Lung (tissue), 17 donors: ENCODE measurements at places on chromosomes 3 and 15. TPM values are rescaled to one million over a fixed set of nuclear protein-coding genes. Genes with fewer than 3 reads are reported as not detected.
A peak's percentile ranks its signal among the peaks of the same experiment; 100 is the strongest.

The GOLGA8B gene
- 64.1 TPM for total RNA-seq

The PTX3 gene
- 4.1 TPM for total RNA-seq

The RPL29 gene
- 711 TPM for total RNA-seq

The GNAT1 gene
- total RNA-seq = not detected

The CRABP1 gene
- total RNA-seq = not detected

The CTXND1 gene
- total RNA-seq = 2.2 TPM

The LRRC3B gene
- total RNA-seq = not detected

The LTF gene
- total RNA-seq = 188 TPM

DNA sequence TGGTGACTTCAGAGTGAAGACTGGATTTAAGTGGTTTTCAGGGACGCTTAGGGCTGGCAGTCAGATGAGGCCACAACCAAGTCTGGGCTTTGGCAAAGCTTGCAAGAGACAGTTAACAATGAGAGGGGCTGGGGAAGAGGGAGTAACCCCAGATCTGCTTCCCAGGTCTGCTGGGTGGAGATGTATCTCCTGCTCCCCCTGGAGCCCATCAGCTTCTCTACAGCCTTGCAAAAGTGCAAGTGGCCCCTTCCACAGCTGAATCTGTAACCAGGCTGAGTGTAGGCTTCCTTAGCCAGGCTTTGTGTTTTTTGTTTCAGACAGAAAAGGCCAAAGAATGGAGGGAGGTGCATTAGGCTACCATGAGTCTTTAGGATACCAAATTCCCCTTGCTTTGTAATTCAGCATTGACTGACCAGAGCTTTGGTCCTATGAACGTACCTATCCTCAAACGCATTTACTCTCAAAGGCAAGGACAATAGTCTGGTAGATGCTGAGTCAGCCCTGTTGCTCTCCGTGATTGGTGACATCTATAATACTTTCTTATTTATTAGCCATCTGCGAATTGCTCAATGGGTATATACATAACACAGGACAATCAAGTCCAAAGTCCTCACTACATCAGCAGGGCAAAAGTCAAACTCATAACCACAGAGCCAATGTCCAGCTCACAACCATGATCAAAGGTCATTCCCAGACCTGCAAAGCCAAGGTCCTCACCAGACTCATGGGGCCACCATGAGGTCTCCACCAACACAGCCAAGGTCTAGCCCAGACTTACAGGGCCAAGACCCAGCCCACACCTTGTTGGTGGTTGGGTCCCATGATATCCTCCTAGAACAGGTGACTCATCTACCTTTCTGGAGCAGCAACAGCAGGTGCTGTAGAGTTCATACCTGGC lies 17.1 kb downstream of the CCDC13 start:
- DNase-seq = no peak

DNA sequence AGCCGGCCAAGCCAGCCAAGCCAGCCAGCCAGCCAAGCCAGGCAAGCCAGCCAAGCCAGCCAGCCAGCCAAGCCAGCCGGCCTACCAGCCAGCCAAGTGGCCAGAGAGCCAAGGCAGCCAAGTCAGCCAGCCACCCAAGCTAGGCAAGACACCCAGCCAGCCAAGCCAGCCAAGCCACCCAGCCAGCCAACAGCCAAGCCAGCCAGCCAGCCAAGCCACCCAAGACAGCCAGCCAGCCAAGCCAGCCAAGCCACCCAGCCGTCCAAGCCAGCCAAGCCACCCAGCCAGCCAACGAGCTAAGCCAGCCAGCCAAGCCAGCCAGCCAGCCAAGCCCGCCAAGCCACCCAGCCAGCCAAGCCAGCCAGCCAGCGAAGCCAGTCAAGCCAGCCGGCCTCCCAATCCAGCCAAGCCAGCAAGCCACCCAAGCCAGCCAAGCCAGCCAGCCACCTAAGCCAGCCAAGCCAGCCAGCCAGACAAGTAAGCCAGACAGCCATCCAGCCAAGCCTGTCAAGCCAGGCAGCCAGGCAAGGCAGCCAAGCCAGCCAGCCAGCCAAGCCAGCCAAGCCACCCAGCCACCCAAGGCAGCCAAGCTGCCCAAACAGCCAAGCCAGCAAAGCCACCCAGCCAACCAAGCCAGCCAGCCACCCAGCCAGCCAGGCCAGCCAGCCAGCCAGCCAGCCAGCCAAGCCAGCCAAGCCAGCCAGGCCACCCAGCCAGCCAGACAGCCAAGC lies 200.5 kb downstream of the GOLGA6L6 start:
- DNase-seq = peak; percentile 62

DNA sequence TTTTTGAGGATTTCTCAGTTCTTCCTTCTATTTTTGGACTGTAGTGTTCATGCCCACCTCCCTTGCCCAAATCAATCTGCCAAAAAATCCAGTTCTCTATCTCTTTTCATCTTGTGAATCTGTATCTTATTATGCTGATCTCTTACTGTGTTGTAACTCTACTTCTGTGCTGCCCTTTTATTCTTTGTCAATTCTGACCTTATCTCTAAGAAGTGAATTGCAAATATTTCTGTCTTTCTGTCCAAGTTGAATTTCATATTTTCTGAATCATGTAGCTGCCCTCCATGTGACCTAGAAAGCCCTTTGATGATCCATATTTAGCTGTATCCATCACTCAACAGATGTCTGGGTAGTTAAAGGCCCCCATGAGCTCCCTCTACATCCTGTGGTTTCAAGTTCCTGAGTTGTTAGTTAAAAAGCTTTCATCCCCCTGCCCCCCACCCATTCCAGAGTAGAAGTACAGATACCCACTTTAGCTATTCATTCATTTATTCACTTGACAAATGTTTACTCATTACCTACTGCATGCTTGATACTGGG lies 33.6 kb upstream of the ETV5 start:
- no peak for DNase-seq

DNA sequence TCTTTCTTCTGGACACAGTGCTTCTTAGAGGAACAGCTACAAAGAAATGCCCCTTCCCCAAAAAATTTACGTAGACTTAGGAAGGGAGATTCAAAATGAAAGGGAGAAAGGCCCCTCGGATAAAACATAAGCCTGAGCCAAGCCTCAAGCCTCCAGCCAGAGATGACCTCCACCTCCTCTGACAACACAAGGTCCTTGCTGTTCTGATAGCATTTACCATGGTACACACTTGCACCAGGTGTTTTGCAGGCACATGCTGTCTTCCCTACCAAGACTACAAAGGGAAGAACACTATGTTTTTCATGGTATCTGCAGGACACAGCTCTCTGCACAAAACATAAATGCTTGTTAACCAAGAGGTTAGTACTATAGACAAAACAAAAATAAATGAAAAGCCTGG lies 27.8 kb downstream of the RYK start:
- DNase-seq = no peak

GRCh38 chr3:50393061-50393460 lies 33.7 kb upstream of the TMEM115 start:
- DNase-seq = no peak

- DNase-seq = no peak
These were observed 16.4 kb downstream of the CA12 start for GRCh38 chr15:63365273-63365680.

- DNase-seq = no peak
These were observed 59.7 kb upstream of the ANKRD34C start for GRCh38 chr15:79222808-79223207.

- no peak for DNase-seq
These were observed 379.9 kb downstream of the GABRB3 start for GRCh38 chr15:26392956-26393355.

- no peak for DNase-seq
These were observed 63.0 kb downstream of the SLTM start for GRCh38 chr15:58870451-58870850.

- DNase-seq = no peak
These were observed 50.8 kb upstream of the SYN2 start for GRCh38 chr3:11953350-11953749.

DNA sequence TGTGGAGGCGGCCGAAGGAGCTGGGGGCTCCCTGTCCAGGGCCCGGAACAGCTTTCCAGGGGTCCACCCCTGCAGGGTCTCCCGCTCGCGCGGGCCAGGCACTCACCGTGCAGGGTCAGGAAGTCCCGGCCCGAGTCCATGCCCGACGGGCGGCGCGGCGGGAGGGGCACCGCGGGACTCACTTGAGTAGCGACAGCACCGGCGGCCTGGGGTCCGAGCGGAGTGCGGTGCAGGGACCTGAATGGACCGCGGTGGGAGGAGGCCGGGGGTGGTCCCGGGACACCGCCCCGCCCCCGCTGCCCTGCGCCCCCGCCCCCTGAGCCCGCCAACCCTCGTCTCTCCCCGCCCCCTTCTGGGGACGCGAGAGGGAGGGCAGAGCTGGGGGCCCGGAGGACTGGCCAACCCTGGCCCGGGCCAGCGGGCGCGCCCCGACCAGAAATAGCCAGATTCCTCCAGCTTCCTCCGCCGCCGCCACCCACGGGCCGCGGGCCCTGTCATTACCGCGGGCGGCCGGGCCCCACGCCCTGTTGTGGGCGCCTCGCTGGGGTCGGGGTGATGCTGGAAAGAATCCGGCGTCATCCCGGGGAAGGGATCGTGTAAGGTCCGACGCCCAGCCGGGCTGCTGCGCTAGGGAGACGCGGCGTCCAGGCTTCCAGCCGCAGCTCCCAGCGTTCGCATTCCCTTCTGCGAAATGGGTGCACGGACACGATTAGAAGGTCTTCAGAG lies at the start of gene PLCD1:
PLCD1 (minus strand) TSS at position 243 of the 726 bp plus-strand sequence; CDS start at position 140, 103 bp downstream.
- peak; percentile 93 for DNase-seq

DNA sequence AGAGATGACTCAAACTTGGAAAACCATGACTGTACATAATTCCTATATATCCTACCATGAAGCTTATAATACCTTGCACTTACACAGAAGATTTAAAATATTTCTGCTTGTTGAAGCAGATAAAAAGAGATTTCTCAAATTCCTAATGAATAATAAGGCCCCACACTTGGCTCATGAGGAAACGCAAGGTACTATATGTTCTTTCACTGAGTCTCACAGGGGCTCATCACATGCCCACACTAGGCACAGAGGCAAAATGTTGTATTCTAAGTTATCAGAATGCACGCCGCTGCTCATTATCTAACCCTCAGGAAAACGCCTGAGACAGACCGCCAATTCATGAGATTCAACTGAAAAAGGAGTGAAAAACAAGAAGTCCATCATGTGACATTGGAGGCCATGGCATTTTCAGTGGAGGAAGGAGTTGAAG lies 5.6 kb downstream of the MYO1E start:
- DNase-seq = no peak

DNA sequence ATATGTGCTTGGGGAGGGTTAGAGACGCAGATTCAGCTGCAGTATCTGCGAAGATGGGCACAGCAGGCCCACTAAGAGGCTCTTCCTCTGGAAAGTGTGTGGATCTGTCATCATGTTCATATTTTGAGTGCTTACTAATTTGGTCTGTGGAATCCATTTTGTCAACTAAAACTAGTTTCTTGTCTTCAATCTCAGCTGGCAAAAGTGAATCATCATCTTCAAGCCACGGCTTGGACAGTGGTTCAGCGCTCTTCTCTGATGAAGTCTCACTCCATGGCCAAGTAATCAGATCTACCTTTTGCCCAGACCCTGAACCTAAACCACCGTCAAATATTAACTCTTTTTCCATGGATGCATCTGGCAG lies 76.2 kb downstream of the IMPG2 start:
- DNase-seq = no peak

DNA sequence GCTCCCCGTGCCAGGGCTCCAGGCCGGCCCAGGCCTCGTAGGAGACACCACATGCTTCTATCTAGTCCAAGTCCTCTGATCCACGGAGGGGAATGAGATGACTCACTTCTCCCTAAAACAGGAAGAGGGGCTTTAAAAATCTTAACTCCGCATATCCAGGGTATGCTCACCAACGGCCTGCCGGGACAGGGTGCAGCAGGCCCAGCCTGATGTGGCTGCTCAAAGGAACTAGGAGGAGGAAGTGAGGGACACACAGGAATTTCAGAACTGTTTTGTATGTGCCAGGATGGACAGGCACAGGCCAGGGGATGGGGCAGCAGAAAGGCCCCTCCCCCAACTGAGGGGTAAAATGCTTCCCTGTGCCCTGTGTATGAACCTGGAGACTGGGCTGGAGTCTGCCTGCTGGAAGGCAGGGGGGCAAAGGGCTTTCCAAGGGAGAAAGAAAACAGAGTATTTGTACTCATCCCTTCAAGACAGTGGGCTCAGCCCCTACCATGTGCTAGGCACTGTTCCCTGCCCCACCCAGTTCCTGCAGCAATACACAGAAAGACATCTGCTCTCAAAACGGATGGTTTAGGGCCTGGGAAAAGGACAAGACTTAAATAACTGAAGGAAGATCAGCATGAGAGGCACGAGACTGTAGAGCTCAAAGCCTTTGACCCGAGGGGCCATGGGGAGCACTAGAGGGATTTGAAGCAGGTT lies 22.1 kb downstream of the CHDH start:
- DNase-seq = no peak

DNA sequence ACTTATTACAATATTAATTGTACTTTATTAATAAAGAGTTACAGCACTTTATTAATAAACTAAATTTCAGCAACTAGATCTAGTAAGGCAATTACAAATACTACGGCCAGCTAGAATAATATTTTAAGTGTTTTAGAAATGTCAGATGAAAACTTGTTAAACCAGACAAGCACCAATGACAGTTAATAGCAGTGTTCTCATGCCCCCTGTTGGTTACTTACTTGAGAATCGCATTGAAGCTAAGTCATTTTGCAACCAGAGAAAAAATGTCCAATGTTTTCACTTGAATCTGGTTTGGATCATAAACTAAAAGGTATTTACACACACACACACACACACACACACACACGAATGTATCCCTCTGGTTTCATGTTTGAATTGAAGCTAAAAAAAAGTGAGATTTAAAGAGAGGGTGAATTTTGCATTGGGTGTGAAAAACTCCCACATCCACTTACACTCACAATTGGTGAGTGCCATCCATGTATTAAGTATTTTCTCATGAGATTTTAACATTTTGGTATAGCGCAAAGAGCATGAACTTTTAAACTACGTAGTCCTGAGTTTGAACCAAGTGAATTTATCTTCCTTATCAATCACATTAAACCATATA lies 347.7 kb downstream of the ZBBX start:
- DNase-seq = peak; percentile 23

- DNase-seq = no peak
These were observed 10.3 kb downstream of the TRAK1 start for GRCh38 chr3:42101481-42101880.

- DNase-seq = peak; percentile 31
These were observed 722 bp upstream of the CCDC50 start for GRCh38 chr3:191328383-191328961.

- DNase-seq = no peak
These were observed 474.7 kb downstream of the IL5RA start for GRCh38 chr3:2635511-2635910.
